AML-193 (cell line): ENCODE measurements at places on chromosomes 1 and 21.

GRCh38 chr1:88799491-88799890 lies 91.9 kb downstream of the GTF2B start:
- no peak for DNase-seq

DNA sequence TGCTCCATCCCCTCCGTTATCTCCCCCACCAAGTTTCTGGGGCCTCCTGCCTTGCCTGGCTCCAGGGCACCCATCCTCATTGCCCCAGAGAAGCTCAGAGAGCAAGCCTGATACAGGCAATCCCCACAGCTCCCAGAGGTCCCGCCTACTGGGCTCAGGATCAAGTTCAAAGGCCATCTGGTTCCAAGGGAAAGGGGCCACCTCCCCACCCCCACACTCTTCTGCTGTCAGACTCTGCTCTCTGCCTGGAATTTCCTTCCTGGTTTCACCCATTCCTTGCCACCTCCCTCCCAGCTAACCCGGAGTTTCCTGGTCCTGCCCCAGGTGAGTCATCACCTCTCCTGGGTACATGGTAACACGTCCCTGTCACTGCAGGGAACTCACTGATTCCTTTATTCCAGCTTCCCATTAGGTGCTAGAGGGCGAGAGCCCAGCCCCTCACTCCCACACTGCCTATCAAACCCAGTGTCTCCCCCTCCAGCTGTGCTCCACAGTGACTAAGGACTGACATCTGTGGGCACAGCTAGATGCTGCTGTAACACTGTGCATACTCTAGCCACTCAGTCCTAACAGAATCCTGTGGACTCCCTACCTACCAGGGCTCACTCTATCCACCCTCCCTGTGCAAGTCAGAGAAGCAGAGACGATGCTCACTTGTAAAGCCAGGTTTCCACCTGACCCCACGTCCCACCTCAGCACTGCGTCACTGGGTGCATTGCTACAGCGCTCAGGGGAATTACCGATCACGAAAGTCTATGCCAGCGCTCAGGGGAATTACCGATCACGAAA lies 21.8 kb downstream of the RSPH1 start:
- no peak for DNase-seq

DNA sequence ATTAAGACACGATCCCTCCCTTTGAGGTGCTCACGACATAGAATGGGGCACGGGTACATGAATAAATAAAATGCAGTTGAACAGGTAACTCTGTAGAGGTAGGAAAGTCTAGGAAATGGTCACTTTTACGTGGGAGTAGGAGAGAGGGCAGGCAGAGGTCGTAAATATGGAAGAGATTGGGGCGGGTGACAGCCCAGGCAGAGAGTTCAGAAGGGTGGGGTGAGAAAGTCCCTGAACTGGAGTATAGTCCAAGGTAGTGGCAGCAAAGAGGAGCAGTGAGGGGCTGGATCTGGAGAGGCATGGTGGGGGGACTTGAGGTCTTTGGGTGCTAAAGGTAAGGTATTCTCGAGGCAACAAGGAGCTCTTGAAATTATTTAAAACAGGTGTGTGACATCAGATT lies 147.9 kb downstream of the C1orf21 start:
- DNase-seq, result no peak

DNA sequence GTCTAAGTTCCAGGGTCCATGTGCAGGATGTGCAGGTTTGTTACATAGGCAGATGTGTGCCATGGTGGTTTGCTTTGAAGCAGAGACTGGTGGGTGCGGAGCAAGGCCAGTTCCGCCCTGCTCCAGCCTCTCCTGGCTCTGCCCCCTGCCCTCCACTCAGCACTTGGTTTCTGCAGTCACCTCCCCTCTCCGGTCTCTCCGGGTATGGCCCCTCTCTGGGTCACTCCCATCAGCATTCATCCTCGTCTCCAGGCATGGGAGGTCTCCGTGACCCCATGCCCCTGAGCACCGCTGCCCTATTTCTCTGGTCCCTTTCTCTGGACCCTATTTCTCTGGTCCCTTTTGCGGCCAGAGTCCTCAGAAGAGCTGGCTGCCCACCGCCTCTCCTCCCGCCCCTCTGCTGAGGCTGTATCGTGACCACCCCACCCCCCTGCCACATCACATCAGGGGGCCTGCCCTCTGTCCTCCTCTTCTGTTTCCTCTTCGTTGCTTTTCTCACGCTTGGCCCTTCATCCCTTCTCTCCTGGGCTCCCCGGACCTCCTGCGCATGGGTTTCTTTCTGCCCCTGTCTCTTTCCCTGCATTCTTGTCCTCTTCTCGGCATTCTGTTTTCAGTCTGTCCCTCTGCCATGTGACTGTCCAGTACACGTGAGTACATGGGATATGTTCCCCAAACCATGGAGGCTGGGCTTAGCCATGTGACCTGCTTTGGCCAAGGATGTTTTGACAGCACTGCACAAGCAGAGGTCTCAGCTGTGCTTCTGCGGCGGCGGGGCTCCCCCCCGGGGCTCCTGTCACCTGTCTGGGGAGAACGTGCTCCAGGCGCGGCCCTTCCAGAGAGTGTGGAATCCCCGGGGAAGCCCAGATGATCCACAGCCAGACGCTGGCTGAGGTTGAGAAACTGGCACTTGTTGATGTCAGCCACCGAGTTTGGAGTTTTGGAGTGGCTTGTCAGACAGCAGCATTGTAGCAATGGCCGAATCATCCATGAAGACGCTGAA lies 54.4 kb upstream of the C1orf174 start:
- DNase-seq, result no peak

GRCh38 chr1:199698222-199698621 lies 329.3 kb upstream of the NR5A2 start:
- DNase-seq, result no peak
